ENCODE measurements at places on chromosomes 7 and 10. TPM values are rescaled to one million over a fixed set of nuclear protein-coding genes. Genes with fewer than 3 reads are reported as not detected.

Gene LOXL4
- total RNA-seq, result 0.38 TPM

Gene RPS24
- total RNA-seq, result 2,056 TPM

Gene ELOVL3
- total RNA-seq, result not detected

Gene LIPK
- not detected for total RNA-seq

Gene FAM25C
- total RNA-seq, result not detected

Gene FIGNL1
- 53.9 TPM for total RNA-seq

Gene GPR26
- not detected for total RNA-seq

Gene AMZ1
- not detected for total RNA-seq

Gene CLRN3
- not detected for total RNA-seq

Gene NKX1-2
- not detected for total RNA-seq

Gene CYP2C19
- total RNA-seq, result not detected

Gene CASTOR2
- total RNA-seq, result 17.4 TPM

Gene GARIN1A
- total RNA-seq, result 1.2 TPM

Gene CALHM2
- 19.9 TPM for total RNA-seq
